ENCODE measurements at places on chromosomes 4 and X.

GRCh38 chr4:72302981-72303704 is 265.9 kb downstream of the ADAMTS3 start:
- DNase-seq = no peak

GRCh38 chrX:64321507-64321906 is 73.7 kb downstream of the MTMR8 start:
- no peak for DNase-seq

DNA sequence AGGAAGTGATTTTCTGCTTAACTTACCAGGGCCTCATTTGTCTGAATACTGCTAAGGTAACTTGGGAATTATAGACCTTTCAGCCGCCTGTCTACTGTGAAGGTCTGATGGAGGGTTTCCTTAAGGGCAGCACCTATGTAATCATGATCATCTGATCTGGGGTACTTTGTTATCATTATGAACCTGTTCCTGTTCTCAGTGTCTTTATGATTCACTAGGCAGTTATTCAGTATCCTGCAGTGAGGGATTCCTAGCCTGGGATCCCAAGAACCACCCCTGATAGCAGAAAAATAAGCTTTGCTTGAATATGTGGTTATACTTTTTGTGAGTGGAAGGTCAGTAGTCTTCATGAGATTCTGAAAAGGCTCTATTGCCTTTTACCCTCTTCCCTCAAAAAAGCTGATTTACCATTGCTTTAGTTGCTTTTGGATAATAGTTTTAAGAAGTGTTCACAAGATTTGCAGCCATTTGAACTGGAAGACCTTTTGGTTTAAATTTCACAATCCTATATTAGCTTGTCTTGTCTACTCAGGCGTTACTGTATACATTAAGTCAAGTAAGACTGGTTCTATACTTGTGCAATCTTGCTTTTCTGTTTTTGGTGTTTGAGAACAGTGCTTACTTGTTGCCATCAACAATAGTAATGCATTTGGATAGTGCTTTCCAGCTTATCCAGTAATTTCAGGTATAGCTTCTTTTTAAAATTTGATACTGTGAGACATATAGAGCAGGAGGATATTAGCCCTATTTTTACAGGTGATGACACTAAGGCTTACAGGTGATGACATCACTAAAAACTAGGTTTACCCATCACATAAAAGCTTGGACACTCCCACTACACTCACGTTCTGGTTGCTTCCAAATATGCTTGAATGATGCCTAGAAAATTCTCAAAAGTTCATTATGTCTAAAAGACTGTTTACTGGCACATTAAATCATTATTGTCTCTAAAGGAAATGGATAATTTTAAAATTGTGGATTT is 60.0 kb downstream of the FHIP1A start:
- no peak for DNase-seq

GRCh38 chr4:42078184-42078801 is 74.2 kb downstream of the BEND4 start:
- no peak for DNase-seq

GRCh38 chr4:52091801-52092200 is 40.7 kb downstream of the SPATA18 start:
- DNase-seq = no peak

GRCh38 chrX:17674601-17675000 is 62.7 kb upstream of the SCML1 start:
- DNase-seq = no peak

GRCh38 chr4:82044141-82044993 is 329.4 kb downstream of the HNRNPD start:
- no peak for DNase-seq

- DNase-seq = no peak
Measured at GRCh38 chr4:75843596-75843995, 58.7 kb downstream of the PPEF2 start.
